ENCODE measurements at places on chromosomes 6 and 20.

DNA sequence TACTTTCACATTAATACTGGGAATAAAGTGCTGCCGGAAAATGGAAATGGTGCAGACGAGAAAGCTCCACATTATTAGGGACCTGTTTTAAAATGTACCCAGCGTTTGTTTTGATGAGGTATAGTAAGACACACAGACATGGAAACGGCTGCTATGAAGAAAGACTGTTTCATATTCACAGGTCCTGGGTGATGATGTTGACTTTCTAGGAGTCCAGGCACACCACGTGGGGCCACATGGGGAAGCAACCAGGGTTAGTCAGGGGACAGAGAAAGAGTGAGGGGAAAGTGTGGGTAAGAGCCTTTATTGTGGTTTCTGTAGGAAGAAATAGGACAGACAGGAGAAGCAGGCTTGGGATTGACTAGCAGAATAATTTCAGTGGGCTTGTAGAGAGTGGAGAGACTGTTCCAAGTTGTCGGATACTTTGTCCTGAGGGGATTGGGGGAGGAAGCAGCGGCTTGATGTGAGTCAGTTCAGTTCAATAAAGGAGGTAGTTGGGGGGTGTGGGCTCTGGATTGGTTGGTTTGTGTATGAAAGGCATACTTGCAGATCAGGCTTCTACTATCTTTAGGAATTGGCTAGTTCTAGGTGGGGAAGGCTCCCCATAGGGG, 112.0 kb upstream of the MCHR2 start:
- no peak for DNase-seq

DNA sequence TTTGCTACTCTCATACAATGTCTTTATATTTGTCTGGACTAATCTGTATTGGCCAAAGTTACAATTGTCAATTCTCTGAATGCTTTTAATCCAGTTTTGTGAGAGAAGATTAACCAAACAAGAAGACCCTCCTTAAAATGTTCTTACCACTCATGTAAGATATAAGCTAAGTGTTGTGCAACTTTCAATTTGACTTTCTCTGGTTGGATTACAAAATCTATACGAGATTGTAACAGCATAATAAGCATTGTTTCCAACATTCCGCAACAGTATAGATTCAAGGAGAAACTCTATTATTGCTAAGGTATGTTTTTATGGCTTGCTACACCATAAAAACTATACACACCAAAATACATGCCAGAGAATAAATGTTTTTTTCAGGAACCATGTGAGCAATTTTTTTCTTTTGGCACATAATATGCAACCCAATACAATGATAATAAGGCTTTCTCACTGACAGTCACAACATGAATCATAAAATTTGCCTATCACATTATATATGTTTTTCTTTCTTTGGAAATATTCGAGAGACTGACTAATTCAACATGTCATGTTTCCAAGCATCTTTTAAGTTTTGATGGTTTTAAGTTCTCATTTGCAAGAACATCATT, 12.2 kb upstream of the TRPC4AP start:
- no peak for DNase-seq

DNA sequence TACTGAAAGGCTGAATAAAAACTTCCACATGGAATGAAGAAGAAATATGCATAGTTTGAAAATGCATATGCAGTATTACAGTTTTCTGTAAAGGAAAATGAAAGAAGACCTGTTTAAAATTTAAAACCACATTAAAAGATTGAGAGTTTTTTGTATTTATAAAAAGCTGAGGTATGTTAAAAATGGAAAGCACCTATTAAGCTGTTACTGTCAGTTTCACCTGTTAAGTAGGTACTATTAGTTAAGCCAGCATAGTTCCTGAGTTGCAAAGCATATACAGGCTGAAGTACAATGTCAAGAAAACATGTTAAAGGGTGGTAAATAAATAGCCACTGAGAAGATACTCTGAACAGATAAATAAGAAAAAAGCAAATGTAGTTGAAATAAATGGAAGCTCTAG, 69.9 kb downstream of the ATXN1 start:
- no peak for DNase-seq

DNA sequence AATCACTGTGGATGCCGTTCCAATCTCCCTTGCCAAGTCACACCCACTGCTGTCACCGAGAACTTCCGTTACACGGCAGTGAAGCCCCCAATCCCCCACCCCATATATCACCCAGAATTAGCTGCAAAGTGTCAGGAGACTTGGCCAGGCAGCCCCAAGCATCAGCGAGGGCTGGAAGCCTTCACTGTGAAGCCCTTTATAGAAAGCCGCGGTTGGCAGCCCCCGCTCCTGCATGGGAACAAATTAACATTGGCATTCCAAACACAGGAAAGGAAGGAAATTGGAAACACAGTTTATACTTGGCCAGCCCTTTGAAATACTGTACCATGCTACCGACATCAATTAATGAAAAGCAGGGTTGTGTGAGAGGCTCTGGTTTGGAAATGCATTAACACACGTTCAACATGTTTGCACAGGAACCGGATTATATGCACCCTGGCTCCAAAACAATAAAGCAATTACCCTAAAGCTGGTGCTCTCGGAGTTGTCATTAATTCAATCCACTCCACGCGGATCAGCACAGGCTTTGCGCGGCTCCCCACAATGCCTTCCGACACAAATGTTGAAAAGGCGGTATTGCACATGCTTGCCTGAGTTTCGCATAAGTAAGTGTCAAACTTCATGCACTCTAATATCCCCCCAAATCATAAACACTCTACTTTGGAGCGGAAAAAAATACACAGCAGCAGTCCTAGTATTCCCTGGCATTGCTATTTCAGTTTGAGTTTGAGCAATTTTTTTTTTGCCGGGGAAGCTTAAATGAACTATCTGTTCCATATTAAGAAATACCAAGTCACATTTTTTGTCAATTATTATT, 7.1 kb downstream of the BMP7 start:
- no peak for DNase-seq

DNA sequence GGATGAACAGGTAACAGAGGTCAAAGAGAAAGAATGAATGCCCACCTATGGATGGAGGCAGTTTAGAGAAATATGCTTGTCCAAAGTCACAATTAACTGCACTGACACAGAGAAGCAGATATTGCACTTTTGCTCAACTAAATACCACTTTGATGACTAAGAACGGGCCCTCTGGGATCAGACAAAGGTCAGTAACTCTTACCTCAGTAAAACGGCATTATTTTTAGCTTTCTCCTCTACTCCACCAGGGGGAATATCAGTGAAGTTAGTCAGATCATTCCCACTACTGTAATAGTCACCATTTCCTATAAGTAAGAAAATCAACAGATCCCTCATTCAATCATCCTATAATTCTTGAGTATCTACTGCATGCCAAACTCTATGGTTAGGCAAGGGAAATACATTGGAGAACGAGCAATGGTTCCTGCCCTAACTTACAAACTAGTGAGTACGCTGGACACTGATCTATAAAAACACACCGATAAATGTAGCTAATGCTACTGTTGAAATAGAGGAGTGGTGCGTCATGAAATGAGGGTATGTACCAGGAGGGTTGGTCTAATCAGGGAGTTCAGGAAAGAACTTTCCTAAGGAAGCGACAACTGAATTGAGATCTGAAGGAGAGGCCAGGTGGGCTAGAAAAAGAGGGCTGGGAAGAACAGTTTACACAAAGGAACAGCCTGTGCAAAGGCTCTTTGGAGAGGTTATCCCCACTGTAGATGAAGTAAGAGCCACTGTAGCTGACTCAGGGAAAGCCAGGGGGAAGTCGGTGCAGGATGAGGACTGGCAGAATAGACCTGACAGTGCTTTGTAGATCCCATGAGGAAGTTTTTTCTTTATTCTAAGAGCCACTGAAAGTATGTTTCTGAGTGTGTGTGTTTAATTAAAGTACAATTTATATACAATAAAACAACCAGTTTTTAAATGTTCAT, 9.2 kb downstream of the ECI2 start:
- DNase-seq = no peak

GRCh38 chr6:161166176-161166575, 107.7 kb downstream of the AGPAT4 start:
- no peak for DNase-seq

GRCh38 chr6:13355043-13355945, 27.0 kb upstream of the TBC1D7 start:
- peak; percentile 25 for DNase-seq

DNA sequence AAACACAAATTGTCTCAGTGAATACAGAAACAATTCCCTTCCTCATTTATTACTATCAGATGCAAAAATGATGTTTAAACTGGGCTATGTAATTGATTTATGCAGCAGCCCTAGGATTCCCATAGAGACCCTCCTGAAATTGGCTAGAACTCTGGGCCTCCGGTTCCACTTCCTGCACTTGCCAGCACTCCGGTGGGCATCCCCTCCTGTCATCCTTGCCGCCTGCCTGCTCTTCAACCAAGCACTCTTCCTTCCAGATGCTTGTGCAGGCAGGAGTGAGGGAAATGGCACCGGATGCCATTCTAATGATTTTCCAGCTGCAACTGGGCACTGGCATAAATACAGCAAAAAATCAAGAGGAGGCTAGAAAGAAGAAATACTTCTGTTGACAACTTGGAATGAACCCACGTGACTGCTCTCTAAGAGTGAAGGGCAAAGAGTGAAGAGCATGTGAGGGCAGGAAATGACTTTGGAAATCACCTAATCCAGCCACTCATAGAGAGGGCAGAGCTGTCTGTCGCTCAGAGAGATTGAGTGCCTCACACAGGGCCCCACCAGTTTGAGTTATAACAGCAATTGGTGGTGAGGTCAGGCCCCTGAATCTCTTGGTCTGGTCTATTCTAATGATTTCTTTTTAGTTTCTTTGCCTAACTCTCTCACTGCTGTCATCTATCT, 3.7 kb upstream of the NEDD9 start:
- DNase-seq = no peak

DNA sequence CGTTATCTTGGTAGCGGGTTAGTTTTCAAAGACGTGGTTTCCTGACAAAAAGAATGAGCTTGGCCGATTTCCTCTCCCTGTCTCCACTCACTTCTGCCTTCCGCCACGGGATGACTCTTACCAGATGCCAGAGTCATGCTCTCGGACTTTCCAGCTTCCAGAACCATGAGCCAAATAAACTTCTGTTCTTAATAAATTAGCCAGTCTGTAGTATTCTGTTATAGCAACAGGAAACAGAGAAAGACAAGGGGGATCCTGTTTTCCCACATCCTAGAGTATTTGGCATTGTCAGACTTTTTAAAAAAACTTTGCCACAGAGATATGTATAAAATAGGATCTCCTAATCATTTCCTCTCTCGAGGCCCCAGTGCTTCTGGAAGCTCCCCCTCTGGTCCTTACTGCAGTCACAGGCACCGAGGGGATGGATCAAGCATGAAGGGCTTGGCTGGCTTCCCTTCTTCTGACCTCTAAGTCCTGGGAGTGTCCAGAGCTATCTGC, 84.9 kb upstream of the NAA20 start:
- DNase-seq = peak; percentile 79
